Thyroid gland (tissue), 4 donors: ENCODE measurements at places on chromosomes 11 and 22.

- peak; percentile 50 for DNase-seq
These were observed 56.8 kb downstream of the RPL27A start for GRCh38 chr11:8739309-8739793.

- no peak for DNase-seq
These were observed 25.7 kb upstream of the TUB start for GRCh38 chr11:8055091-8055835.

- peak; percentile 82 for DNase-seq
These were observed 19.3 kb upstream of the FXYD2 start for GRCh38 chr11:117843666-117844484.

- DNase-seq = no peak
These were observed 81.8 kb upstream of the NTM start for GRCh38 chr11:131288521-131289091.

- no peak for DNase-seq
These were observed 1.9 kb downstream of the DRAP1 start for GRCh38 chr11:65921033-65921555.

- peak; percentile 81 for DNase-seq
These were observed 874 bp downstream of the ZFTA start for GRCh38 chr11:63767565-63768236.

GRCh38 chr22:41367039-41367679, 14.6 kb upstream of the TEF start:
- peak; percentile 99 for DNase-seq

DNA sequence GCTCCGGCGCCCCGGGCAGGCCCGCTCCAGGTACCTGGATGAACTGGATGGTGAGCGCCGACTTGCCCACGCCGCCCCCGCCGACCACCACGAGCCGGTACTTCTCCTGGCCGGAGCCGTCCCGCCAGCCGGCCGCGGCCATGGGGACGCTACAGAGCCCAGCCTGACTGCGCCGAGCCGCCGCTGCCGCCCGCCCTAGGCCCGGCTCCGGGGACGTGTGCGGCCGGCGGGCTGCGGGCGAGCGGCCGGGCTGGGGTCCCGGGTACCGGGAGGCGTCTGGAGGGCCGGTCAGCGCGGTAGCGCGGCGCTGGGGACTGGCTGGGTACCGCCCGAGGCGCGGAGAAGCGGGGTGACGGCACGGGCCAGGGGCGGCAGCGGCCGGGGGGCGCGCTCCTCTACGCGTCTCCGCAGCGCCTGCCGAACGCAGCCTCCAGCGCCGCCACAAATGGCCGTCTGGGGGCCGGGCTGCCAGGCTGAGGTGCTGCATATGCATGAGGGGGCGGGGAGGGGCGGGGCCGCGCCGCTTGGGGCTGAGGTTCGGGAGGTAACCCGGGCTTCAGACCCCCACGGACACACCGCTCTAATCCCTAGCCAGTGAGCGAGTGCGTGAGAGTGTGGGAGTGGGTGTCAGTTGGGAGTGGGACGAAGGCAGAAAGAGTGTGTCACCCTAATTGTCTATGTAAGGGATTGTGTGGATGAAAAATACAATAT, at the start of gene RRAS2:
Gene RRAS2, minus strand, starts transcription at position 455 of the 711 bp plus-strand sequence. Its CDS starts 313 bp downstream, at position 142.
- DNase-seq = peak; percentile 79

GRCh38 chr11:79314906-79315689, 125.7 kb downstream of the TENM4 start:
- DNase-seq = peak; percentile 15

DNA sequence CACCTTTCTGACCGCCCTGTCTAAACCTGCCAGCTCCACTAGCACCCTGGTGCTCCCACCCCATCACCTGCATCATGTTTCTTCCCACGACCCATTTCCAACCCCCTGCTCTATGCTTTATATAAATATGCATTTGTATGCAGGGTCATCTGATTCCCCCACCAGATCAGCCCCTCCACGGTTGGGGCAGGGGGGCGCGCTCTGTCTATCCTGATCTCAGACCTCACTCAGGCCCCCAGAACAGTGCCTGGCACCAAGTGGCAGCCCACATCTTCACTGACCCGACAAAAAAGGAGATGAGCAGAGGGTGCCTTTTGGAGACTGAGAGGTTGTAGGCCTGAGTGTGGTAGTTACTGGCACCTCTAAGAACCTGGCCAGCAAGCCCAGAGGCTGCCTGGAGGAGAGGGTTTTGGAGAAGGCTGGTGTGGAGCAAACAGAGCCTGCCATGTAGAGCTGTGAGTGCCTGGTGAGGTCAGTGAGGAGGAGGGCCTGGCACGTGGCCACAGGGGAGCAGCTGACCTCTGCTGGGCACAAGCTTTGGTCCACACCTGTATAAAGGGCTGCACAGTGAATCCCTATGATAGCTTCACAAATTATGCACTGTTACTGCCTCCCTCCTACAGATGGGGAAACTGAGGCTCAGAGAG, 86.3 kb upstream of the RTL6 start:
- DNase-seq = no peak

- DNase-seq = peak; percentile 31
These were observed 34.8 kb downstream of the MYH9 start for GRCh38 chr22:36352803-36353507.

GRCh38 chr11:119339589-119340334, 921 bp downstream of the C1QTNF5 start:
- peak; percentile 53 for DNase-seq

DNA sequence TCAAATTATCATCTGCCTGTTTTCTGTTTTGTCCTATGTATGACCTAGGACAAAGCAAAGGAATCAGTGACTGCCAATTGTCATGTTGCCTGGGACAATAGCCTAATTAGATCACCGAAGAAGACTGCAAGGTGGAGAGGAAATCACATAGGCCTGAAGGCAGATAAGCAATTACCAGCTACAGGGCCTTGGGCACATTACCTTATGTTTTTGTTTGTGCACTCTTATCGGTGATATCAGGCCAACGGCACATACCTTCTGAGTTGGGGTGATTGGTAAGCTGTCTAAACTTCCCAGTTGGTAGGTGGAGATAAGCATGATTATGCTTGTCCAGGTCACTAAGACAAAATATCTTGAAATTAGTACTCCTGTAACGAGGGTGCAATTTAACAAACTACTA, 58.1 kb upstream of the FAM181B start:
- no peak for DNase-seq
